Esophagus mucosa (tissue), 1 donor: ENCODE measurements at places on chromosomes 3 and 15. TPM values are rescaled to one million over a fixed set of nuclear protein-coding genes. Genes with fewer than 3 reads are reported as not detected.
A peak's percentile ranks its signal among the peaks of the same experiment; 100 is the strongest.

- ATAC-seq = peak; percentile 96
These were observed 22.3 kb upstream of the SMCO1 start for GRCh38 chr3:196537319-196537984.

- ATAC-seq = peak; percentile 81
These were observed 223.4 kb downstream of the STT3B start for GRCh38 chr3:31755926-31756658.

- peak; percentile 15 for ATAC-seq
These were observed 486.3 kb upstream of the PROK2 start for GRCh38 chr3:72271216-72271615.

DNA sequence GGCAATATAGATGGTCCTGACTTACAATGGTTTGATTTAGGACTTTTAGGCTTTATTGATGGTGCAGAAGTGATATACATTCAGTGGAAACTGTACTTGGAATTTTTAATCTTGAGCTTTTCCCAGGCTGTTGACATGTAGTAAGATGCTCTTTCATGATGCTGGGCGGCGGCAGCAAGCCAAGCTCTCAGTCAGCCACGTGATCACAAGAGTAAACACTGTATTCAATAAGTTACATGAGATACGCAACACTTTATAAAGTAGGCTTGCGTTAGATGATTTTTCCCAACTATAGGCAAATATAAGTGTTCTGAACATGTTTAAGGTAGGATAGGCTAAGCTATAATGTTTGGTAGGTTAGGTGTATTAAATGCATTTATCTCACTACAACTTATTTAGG is 17.9 kb downstream of the PARP9 start:
- ATAC-seq = no peak

DNA sequence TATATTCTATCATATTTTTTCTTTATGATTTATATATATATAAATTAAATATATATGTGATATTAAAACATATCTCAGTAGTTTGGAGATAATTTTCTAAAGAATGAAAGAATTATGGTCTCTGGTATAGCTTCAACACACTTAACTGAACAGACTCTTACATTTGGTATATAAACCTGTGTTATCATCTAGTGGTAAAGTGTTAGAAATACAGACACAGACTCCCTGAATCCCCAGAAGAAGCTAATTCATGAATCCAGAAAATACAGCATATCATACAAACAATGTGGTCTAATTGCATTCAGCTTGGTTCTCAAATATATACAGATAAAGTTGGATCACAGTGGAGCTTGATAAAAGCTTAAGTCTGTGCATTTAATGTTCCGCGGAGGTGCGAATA is 1100.4 kb downstream of the ROBO2 start:
- ATAC-seq = no peak

GRCh38 chr3:31284776-31285175 is 247.9 kb upstream of the STT3B start:
- ATAC-seq = no peak

GRCh38 chr3:89038869-89039268 is 68.6 kb upstream of the EPHA3 start:
- ATAC-seq = no peak

CLRN1 gene
- total RNA-seq = not detected

- peak; percentile 90 for ATAC-seq
These were observed 75.0 kb downstream of the SEMA5B start for GRCh38 chr3:122952520-122952919.

DNA sequence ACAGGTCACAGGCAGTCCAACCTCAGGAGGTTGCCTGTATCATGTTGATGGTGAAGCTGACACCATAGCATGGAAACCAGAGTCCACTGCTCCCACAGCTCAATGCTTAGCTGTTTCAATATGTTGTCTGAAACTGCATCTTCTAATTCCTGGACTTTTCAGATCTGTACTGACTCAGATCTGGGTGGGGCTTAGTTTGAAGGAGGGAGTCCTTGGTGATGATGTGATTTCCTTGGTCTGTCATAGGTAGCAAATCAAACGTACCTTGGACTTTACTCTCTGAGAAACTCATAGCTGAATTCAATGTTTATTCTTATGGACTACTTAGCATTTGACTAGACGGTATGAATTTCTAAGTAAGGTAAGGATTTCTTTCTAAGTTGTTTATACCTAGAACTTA is at the start of gene HHLA2:
HHLA2 (plus strand) TSS at position 310 of the 400 bp plus-strand sequence. CDS start 55,266 bp downstream, outside the sequence.
- no peak for ATAC-seq

GRCh38 chr15:55764398-55764797 is 21.4 kb upstream of the PRTG start:
- no peak for ATAC-seq
